ENCODE measurements at places on chromosomes 2 and 18. TPM values are rescaled to one million over a fixed set of nuclear protein-coding genes. Genes with fewer than 3 reads are reported as not detected.

DNA sequence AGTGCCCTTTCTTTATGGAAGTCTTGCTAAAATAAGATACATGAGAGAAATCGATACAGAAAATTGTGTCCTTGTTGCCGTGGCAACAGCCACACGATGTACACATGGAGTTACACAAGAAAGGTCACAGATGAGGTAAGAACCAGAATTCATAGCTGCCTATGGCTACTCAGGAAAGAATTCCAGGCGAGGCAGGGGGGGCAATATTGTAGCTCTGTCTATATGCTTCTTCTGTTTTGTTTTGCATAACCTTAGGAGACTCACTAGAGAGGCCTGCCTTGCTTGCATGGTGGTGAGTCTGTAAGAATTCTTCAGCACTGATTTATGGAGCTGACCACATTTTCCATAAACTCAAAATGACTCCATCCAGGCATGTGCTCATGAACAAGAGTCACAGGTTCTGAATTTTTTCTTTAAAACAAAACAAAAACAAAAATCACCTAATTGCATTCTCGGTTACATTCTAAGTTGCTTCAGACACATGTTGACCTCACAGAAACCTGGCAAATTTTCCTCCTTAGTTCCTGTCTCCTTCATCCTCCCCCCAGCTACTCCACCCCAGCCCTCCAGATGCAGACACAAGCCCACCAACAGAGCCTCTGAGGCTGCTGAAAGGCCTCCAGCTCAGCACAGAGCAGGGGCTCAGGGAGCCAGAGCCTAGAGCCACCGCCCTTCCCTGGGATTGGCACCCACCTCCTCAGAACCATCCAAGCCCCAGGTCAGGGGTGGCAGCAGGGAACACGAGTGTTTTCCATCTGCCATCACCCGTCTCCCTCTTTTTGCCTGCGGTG is 183.5 kb downstream of the ANTXR1 start:
- peak; percentile 73 for ATAC-seq

DNA sequence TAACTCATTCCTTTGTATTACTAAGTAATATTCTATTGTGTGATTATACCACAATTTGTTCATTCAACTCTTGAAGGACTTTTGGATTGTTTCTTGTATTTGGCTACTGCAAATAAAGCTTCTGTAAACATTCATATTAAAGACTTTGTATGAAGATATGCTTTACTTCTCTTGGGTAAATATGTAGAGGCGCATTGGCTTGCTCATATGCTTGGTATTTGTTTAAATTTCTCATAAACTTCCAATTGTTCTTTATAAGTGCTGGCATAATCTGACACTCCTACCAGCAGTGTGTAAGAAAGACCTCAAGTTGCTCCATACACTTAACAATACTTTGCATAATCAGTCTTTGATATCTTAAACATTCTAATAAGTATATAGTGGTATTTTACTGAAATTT is 792.8 kb upstream of the LRRTM1 start:
- no peak for ATAC-seq

DNA sequence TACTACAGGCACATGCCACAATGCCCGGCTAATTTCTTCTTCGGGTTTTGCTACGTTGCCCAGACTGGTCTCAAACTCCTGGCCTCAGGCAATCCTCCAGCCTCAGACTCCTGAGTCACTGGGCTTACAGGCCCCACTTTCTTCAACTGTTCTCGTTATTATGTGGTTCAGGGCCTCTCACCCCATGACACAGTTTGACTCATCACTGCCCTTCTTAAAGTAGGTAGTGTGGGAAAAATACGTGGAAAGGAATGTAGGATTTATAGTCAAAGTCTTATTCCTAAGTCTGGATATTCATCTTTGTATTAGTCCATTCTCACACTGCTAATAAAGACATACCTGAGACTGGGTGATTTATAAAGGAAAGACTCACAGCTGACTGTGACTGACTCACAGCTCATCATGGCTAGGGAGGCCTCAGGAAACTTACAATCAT is 19.4 kb downstream of the CENPA start:
- ATAC-seq, result no peak

The UNC80 gene
- 14.5 TPM for total RNA-seq

- ATAC-seq, result no peak
These were observed 165.3 kb downstream of the SNTG2 start for GRCh38 chr2:1115843-1116539.

- no peak for ATAC-seq
These were observed 609.5 kb downstream of the EPHA4 start for GRCh38 chr2:220962556-220962955.

DNA sequence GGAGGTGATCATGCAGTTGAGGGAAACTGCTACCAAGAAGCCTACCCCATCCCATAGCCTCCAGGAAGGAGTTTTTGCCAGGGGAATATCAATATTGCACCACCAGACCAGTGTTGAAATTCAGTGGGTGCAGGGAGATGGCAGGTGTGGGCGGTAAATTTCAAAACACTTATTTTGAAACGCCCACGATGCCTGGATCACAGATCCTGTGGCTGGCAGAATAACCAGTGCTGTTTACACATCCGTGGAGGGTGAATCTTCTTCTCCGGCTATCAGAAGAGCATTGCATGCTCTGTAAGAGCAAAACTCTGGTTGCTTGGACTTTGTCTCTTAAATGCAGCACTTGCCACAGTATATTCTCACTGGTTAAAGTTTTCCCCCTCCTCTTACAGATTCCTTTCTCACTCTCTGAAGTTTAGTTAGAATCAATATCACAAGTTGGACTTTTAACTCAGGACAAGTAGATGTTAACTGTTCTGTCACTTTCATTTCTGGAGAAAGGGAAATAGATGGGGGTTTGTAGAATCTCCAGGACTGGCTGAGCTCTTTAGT is 70.5 kb upstream of the ZCCHC2 start:
- ATAC-seq, result no peak

DNA sequence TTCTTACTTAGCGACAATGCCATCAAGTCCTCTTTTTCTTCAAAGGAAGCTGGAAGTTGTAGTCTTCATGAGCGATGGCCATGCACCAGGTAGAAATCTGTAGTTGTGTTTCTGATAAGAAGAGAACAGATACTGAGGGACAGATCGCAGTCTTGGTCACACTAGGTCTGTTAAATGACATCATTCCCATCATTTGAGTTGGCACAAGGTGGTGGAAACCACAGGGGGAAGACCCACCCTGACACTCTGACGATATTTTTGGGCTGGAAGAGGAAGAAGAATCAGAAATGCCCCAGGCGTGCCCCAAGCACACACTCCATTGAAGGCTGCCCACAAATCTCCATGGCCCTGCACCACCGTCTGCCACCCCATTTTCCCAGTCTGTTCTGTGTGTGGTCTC is 89.0 kb upstream of the BOD1L2 start:
- no peak for ATAC-seq

The ZNF385B gene
- total RNA-seq, result 0.38 TPM

The CHRND gene
- 0.18 TPM for total RNA-seq

The IL36A gene
- total RNA-seq, result not detected

DNA sequence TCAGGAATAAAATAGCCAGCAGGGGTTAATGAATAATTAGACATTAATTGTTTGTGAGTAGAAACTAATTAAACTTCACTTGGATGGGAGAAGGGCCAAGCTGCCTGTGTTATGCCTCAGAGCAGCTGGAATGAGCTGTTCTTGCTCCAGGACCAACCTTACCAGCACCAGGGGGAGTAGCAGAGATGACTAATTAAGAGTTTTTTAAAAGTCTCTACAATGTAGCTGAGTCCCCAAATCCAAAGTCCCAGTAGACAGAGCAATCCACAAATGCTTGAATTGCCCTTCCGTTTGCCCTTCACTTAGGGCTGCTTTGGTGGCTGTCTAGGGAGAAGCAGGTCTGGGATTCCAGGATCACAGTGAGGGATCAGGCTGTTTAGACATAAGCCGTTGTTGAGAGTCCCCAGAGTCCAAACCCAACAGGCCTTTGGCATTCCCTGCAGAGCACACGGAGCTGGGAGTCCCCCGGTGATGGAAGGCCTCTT is 59.4 kb downstream of the RHOB start:
- ATAC-seq, result no peak

The SERPINB10 gene
- total RNA-seq, result not detected

The TMEM178A gene
- 17.5 TPM for total RNA-seq

DNA sequence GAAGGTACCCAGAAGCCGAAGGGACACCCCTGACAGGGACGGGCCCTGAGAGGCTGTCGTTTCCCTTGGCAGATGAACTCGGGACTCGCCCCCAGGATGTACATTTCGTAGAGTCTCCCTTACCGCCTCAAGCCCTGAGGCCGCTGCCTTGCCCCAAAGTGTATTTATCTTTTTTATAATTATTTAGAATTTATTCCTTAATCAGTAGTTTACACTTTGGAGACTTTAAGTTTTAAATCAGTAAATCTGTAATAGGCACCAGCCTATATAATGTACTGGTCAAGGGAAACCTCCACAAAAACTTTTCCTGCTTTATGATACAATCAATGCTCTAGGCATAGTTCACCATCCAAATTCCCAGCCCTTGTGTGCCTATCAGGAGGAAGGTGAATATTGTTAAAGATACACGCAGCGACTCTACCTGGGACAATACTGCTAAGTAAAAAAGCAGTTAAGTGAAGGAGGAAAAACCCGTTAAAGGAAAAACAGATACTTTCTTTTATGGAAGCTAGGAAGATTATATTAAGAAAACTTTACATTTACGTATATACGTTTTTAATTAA is 848 bp downstream of the VRK2 start:
- ATAC-seq, result no peak

The SPDYA gene
- total RNA-seq, result 1.2 TPM

The C1GALT1C1L gene
- not detected for total RNA-seq

- no peak for ATAC-seq
These were observed at the start of gene LYG2 for GRCh38 chr2:99255491-99256318. Gene LYG2 (minus strand): TSS chr2:99255666. CDS start chr2:99254260, 1,406 bp downstream.

The POTEJ gene
- total RNA-seq, result not detected

The CARF gene
- 8.1 TPM for total RNA-seq

GRCh38 chr2:81876624-81877023 is 1572.1 kb upstream of the LRRTM1 start:
- ATAC-seq, result no peak

The RTP5 gene
- total RNA-seq, result 1.8 TPM

DNA sequence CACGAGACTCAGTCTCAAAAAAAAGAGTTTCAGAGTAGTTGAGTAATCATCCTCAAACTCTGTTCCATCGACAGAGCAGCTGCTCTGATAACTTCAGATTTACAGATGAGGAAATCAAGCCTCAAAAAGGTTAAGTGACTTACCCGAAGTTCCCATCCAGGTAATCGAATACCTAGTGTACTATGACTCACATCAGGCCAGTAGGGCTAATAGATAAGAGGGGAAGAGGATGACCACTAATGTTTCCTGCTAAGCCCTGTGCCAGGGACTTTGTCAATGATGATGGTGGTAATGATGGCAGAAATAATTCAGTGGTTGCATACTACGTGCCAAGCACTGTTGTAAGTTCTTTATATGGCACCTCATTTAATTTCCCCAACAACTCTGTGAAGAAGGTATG is 80.9 kb downstream of the PLB1 start:
- no peak for ATAC-seq

The EXOC6B gene
- 25.4 TPM for total RNA-seq

- ATAC-seq, result peak; percentile 54
These were observed 1184.0 kb upstream of the GYPC start for GRCh38 chr2:125471963-125472362.

The TUBB8B gene
- 1.8 TPM for total RNA-seq

DNA sequence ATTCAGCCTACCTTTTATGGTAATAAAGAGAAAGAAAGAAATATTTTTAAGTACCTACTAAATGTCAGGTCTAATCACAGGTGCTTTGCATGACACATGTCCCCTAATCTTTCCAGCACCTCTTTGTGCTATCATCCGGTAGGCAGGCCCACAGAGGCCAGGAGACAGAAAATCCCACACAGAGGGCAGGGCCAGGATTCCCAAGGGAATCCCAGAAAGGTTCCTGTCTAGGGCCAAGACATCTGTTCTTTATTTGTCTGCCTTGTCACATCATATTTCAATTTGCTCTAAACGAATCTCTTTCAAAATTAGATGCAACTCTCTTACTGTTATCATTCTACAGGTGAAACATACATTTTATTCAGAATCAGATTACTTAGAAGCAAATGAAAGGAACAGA is 676.1 kb upstream of the GYPC start:
- ATAC-seq, result no peak

GRCh38 chr18:6920099-6920955 is 190.8 kb downstream of the ARHGAP28 start:
- ATAC-seq, result peak; percentile 61

DNA sequence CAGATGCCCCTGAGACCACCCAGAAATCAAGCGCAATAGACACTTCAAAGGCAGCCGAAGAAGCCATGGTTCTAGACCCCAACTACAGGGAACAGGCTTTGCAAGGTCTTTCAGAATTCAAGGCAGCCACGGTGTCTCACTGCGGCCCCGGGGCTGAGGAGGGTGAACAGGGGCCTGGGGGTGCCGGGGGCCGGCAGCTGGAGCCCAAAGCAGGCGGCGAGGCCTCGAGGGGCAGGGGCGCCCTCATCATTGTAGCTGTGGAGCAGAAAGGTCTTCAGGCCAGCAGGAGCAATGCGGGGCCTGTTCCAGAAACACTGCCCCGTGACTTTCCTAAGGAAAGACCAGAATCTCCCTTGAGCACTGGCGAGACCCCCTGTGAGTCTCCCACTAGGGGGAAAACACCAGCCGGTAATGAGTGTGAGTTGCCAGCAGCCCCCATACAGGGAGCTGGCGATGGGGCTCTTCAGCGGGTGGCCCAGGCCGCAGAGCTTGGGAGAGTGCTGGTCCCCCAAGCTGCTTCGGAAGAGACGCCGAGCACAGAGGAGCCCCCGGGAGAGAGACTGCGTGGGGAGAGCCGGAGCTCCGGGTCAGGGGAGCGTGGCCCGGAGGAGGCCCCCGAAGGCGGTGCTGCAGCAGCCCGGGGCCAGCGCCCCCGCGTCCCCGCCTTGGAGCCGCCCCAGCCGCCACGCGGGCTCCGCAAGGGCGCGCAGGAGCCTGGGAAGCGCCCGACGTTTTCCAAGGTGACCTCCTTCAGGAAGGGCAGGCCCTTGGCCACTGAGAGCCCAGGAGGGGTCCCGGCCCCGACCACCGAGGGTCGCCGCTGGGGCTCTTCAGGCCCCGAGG is 79.1 kb downstream of the ARHGEF4 start:
- no peak for ATAC-seq

DNA sequence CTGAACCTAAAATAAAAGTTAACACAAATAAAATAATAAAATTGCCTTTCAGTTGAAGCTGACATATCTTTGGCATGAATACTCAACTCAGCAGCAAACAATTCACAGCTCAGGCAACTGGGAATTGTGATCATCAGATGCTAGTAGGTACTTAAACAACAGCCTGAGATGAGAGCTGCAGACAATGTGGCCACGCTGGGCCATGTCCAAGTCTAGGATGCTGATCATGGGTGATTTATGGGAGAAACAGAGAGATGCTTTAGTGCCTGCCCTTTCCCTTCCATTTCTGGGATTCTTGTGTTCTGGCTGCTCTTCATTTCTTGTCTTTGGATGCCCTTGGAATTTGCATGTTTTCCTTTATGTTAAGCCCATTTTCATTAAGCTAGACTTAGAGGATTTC is 212.4 kb upstream of the CWC22 start:
- no peak for ATAC-seq

All from motor neuron (in vitro differentiated cells).